ENCODE measurements at places on chromosomes 4 and X. TPM values are rescaled to one million over a fixed set of nuclear protein-coding genes. Genes with fewer than 3 reads are reported as not detected.

GRCh38 chr4:108988464-108989195 lies 225.8 kb upstream of the ETNPPL start:
- DNase-seq = no peak

GRCh38 chrX:119655125-119655524 lies 37.8 kb downstream of the SEPTIN6 start:
- no peak for DNase-seq

- no peak for DNase-seq
Observed at GRCh38 chrX:68147848-68148247, 285.4 kb downstream of the OPHN1 start.

- DNase-seq = no peak
Observed at GRCh38 chr4:20486433-20486832, 213.8 kb upstream of the PACRGL start.

DNA sequence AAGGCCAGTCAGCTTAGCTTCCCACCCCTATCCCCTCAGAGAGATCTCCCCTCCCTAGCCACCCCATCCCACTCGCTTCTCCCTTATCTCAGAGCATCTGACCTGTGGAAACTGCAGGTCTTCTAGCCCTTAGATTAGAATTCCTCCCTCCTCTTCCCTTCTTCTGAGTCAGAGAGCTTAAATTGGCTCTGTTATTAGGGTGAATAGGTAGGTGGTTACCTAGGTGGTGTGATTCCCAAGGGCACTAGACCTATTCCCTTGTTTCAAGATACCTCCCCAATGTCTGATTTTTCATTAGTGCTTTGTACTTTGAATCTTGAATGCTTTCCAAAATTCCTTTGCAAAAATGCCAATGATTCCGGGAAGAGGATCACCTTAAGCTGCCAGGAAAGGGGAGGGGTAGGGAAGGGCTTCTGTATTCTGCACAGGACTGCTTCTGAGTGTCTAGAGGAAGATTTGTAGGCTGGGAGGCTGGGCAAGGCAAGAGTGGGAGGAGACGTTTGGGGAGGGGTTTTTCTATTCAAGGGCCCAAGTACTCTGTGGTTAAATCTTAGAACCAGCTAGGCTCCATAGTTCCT lies 24.5 kb upstream of the MSN start:
- no peak for DNase-seq

DNA sequence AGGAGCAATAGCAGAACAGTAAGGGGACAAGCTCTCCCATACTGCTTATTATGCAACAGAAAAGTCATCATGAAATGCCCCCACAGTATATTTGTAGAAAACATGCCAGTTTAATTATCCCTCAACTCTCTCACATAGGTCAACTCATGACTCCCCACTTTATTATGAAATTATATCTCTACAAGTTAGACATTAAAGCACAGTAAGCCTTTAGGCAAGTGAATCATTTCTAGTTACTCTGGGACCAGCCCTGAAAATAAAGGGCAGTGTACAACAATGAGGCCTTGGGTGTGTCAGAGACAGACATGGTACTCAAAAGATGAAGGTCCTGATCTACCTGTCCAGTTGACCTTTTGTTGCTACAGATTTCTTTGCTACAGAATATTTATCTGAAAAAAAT lies 191.9 kb downstream of the FBXW7 start:
- no peak for DNase-seq

- peak; percentile 46 for DNase-seq
Observed at GRCh38 chrX:100447655-100448397, 37.8 kb upstream of the PCDH19 start.

Gene CXorf49
- not detected for polyA plus RNA-seq

GRCh38 chrX:129058405-129058804 lies 464.9 kb downstream of the SMARCA1 start:
- DNase-seq = no peak

All from spinal cord (tissue), 10 donors.